ENCODE measurements at places on chromosomes 5 and 9.
A peak's percentile ranks its signal among the peaks of the same experiment; 100 is the strongest.

- no peak for DNase-seq
Measured at GRCh38 chr5:27130587-27130986, 92.2 kb upstream of the CDH9 start.

- no peak for DNase-seq
Measured at GRCh38 chr9:100286257-100286656, 66.5 kb downstream of the TEX10 start.

- DNase-seq: no peak
Measured at GRCh38 chr5:82222597-82223574, 55.3 kb downstream of the RPS23 start.

DNA sequence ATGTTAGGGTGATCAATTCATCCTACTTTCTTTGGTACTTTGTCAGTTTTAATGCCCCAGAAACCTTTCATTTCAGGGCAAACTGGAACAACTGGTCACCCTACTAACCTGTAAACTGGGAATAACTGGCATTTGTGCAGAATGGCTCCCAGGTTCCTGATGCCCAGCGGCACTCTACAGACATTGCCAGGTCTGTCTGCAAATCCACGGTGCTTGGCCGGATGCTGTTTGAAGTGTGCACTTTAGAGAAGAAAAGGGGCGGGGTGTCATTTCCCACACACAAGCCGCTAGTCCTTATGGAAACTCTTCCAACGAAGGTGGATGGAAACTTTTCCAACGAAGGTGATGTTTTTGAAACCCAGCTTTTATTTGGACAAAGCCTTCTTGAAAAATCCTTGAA lies 49.9 kb upstream of the OTULINL start:
- no peak for DNase-seq

DNA sequence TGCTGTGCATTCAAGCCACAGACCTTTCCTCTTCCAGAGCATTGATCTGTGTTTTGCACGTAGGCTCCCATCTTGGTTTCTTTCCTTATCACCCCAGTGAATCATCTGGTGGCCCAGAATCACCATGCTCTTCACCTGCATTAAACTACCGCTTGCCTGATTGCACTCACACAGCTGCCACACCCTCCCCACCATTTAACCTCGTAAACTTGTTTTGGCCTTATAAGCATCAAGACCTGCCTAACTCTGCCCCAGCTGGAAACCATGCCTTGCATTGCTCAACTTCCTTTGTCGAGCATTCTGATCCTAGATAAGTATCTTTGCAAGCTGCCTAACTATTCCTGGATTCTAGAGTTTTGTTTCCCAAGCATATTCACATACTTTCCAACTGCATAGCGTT lies 369.6 kb upstream of the SEMA6A start:
- no peak for DNase-seq

- DNase-seq: no peak
Measured at GRCh38 chr9:14153310-14153720, 160.6 kb downstream of the NFIB start.

DNA sequence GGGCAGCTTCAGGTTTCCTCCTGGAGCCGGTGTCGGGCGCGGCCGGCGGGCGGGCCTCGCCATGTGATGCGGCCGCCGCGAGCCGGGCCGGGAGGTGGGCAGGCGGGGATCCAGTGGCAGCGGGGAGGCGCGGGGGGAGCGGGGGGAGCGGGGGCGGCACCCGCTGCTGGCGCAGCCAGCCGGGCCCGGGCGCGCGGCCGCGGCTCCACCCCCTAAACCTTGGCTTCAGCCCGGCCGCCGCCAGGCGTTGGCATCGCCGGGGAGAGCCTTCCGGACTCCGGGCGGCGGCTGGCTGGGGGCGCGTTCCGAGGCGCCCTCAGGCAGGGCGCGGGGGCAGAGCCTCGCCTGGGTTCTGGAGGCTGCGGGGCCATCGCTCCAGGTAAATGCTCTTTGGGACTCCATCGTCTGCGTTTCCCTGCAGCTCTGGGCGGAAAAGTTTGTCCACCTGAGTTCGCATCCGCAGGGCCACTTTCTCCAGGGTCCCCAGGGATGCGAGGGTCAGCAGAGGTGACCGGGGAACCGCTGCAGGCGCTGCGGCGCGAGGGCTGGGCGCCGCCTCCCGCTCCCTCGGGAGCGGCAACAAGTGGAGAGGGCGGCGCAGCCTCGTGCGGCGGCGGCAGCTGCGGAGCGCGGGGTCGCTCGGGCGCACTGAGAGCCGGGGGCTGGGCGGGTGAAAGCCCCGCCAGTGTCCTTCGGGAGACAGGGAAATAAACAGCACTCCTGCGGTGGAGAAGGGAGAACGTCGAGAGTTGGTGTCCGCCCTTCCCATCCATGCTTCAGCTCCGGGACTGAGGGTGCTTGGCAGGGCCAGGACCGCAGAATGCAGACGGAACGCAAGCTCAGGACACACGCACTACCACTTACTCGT lies at the start of gene ARHGEF28:
Gene ARHGEF28 (plus strand): TSS at position 253 of the 868 bp plus-strand sequence. CDS start 58,656 bp downstream, outside the sequence.
- DNase-seq: no peak

DNA sequence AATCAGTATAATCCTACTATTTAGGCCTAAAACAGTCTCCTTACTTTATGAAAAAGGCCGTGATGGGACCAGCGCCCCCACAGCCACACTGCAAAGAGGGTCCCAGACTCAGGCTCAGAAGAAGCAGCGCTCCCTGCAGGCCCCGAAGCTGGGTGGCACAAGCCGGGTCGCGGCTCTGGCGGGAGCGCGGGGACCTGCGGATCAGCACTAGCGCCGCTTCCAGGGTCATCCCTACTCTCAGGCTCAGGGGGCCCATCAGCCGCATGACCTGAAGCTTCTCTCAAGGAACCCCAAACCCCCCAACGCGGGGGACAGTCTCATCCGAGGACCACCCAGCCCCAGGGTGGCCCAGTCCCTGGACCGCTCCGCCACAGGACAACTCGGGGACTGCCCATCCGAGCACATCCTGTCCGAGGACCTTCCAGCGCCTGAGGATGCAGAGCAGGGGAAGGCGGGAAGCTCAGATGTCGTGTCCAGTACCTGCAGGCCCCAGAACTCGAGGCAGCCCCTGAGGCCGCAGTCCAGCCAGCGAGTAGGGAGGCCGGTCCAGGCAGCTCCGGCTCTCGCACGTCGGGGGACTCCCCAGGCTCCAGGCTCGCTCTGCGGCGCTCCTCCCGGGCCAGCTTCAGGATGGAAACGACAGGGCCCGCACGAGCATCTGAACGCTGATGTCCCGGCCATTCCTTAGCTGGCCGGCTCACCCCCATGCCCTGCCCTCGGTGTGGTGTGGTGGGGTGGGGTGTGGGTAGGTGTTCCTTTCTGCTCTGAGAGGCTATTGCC lies 32.4 kb upstream of the CDK20 start:
- DNase-seq: no peak

GRCh38 chr5:99104538-99105132 lies 175.8 kb upstream of the CHD1 start:
- DNase-seq: peak; percentile 3

- DNase-seq: no peak
Measured at GRCh38 chr9:101365181-101365580, 19.6 kb downstream of the BAAT start.

DNA sequence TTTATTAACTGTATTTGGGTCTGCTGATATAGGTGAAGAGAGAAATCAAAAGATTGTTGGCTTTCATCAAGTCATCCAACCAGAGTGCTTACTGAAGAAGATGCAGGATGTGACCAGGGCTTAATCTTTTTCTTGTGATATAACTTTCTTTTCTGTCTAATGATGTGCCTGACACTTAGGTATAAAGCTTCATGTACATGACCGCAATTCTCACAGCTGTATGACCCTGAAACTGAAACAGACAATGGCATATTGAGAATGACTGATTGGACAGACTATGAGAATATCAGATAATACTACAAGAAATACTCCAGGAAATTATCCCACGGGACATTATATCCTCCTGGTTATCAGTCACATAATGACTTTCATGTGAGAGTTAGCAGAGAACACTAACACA lies 32.5 kb upstream of the FAM174A start:
- DNase-seq: no peak

DNA sequence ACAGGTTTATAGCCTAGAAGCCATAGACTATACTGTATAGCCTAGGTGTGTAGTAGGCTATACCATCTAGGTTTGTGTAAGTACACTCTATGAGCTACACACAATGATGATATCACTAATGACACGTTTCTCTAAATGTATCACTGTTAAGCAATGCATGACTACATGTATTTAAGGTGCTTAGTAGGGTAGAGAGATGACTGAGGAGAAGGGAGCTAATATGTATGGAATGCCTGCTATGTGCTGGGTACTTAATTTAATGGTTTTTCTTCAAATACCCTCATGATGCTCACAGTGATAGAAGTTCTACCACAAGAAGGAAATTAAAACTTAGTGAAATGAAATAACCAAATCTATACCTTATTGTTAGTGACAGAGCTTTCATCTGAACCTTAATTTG lies 1785.5 kb downstream of the EFNA5 start:
- no peak for DNase-seq

- DNase-seq: no peak
Measured at GRCh38 chr5:133889271-133889905, 79.0 kb downstream of the C5orf15 start.

DNA sequence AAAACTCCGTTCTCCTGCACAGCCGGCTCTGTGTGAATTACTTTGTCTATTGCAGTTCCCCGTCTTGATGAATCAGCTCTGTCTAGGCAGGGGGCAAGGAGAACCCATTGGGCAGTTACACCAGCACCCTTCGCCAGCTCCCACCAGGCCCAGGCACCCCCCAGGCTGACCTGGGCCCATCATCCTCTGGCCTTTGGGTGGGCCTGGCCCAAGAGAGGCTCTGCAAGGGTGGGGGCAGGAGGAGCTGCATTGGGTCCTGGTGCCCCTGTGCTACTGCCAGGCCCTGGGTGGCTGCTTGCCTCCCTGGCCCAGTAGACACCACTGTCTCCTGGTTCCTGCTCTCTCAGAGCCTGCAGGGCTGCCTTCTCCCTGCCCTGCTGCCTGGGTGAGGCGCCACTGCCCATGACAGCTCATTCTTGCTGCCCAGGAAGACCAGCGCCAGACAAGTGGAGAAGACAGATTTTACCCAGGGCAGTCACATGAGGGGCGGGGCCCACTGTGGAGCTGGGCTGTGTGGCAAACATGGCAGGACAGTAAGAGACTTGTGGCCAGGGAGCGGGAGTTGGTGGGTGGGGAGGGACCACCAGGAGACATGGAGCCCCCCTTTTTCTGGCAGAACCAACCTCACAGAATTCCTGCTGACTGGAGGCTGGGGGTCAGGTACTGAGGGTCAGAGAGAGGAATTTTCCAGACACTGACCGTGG lies 67.2 kb downstream of the MRPL36 start:
- no peak for DNase-seq

- no peak for DNase-seq
Measured at GRCh38 chr5:177967221-177967887, 28.7 kb downstream of the PROP1 start.

DNA sequence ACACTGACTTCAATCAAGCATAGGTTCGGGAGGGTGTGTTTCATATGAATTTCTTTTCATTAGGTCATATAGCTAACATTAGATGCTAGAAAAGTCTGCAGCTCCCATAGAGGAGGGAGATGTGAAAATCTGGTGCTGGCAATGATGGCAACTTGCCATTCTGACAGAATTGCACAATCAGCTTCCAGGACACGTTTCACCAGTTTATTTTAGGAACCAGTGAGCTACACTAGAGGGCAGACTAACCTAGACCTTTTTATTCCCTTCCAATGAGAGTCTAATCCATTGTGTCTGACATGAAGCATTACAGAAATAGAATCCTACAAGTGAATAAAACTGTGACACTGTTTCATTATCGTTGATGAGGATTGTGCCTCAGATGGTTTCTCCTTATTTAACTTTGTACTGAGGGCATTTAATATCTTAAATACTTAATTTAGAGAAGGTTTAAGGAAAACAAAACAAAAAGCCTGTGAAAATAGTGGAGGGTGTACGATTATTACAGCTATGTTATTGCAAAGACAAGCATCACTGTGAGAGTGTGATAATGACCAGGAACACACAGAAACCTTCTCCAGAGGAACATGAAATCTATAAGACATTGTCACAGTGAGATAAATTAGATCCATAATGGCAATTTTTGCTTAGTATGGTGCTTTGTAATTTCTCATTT lies 363.3 kb upstream of the RPS23 start:
- peak; percentile 22 for DNase-seq

GRCh38 chr5:1797103-1797800 lies 2.4 kb downstream of the MRPL36 start:
- DNase-seq: no peak

- DNase-seq: no peak
Measured at GRCh38 chr5:2998106-2998505, 246.6 kb upstream of the IRX2 start.

- no peak for DNase-seq
Measured at GRCh38 chr5:36710039-36710438, 103.6 kb downstream of the SLC1A3 start.

DNA sequence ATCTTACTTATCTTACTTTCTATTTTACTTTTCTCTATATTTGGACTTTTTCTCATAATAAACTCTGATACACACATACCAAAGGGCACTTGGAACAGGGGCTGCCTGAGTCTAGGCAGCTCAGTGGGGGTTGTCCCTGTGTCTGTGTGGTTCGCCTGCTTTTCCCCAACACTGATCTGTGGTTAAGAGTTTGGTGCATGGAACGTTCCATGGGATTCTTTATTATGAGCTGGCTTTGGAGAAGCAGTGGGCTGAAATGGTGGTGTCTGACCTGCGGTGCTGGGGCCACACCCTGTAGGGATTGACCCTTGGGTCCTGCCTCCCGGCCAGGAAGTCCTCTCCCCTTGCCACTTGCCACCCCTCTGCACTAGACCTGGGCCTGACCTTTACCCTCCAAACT lies 47.4 kb downstream of the ANKRD33B start:
- no peak for DNase-seq

DNA sequence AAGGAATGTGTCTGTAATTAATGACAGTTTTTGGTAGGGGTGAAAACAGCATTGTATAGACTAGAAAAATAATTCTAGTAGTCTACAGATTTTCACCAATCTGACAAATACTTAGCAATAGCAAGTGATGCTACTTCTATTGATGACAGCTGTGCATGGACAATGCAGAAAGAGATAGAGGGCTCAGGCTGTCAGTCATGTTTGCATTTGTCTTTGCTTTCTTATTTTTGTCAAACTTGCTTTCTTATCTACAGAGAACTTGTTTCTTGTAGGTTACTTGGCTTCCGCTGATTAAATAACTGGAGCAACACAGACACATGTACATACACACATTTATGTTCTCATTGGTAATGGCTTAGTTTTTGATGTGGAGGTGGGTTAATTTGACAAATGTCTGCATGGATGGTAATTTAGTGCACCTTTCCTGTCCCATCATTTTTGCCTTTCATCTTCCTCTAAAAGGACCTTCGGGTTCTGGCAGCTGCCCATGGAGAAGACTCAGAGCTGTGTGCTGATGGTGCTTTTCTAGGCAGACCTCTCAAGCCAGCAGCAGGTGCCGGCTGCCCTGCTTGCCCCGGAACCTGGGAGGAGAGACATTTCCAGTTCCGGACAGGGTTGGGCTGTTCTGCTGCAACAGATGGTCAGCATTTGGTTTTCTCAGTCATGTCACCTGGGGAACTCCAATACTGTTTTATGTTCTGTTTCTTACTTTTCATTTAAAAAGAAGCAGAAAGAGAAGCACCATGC lies 28.8 kb downstream of the CAMK4 start:
- DNase-seq: no peak

GRCh38 chr5:170534177-170534576 lies 30.4 kb downstream of the KCNIP1 start:
- DNase-seq: no peak

Measured in central memory CD4-positive, alpha-beta T cell (primary cell).